ENCODE measurements at places on chromosomes 11 and 22.

GRCh38 chr11:11306855-11307254 is 46.2 kb downstream of the CSNK2A3 start:
- DNase-seq: no peak

- DNase-seq: peak; percentile 21
Measured at GRCh38 chr11:16293204-16293681, 63.1 kb downstream of the SOX6 start.

- DNase-seq: no peak
Measured at GRCh38 chr11:73048446-73048845, 93.7 kb downstream of the FCHSD2 start.

- DNase-seq: no peak
Measured at GRCh38 chr11:73258104-73259035, 13.8 kb upstream of the P2RY6 start.

GRCh38 chr11:18696638-18697225 is 1.8 kb upstream of the TMEM86A start:
- no peak for DNase-seq

GRCh38 chr11:110798201-110798900 is 86.1 kb upstream of the ARHGAP20 start:
- DNase-seq: no peak

GRCh38 chr11:101810546-101810945 is 104.3 kb upstream of the CEP126 start:
- DNase-seq: no peak

GRCh38 chr22:28973352-28973751 is 88.3 kb downstream of the C22orf31 start:
- DNase-seq: no peak

GRCh38 chr22:42346722-42347121 is 76.3 kb upstream of the TCF20 start:
- no peak for DNase-seq

DNA sequence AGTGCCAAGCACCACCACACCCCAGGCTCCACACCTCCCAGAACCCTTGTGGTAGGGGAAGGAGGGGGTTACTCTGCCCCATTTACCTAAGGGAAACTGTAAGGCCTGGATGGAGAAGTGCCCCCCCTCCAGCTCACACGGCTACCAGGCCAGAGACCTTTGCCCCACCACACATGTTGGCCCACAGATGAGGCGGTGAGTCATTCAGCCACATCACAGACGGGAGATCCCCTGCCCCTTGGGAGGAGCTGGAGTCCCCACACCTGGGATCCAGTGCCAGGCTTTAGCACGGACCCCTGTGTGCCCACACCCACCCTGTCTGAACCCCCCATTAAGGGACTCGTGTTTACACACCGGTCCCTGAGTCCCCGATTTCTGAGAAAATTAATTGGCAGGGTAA is 24.9 kb downstream of the CDKN1C start:
- DNase-seq: no peak

- DNase-seq: no peak
Measured at GRCh38 chr11:99522467-99523173, 501.9 kb downstream of the CNTN5 start.

DNA sequence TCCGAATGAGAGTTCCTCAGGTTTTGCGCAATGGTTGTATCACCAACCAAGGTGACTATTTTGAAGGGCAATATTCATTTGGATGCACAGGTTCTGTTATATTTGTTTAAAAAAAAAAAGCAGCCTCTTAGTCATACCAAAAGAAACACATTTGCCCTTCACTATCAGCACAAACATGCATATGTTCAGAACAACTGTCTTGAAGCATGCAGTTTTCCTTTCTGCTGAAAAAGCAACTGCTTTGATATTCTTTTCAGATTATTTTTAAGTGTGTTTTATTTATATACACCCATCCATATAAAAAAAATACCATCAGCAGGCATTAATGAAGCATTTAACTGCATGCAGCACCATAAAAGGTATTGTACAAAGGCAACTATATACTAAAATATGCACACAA is 67.8 kb downstream of the RBFOX2 start:
- no peak for DNase-seq

GRCh38 chr11:45109400-45109799 is 37.0 kb upstream of the PRDM11 start:
- no peak for DNase-seq

DNA sequence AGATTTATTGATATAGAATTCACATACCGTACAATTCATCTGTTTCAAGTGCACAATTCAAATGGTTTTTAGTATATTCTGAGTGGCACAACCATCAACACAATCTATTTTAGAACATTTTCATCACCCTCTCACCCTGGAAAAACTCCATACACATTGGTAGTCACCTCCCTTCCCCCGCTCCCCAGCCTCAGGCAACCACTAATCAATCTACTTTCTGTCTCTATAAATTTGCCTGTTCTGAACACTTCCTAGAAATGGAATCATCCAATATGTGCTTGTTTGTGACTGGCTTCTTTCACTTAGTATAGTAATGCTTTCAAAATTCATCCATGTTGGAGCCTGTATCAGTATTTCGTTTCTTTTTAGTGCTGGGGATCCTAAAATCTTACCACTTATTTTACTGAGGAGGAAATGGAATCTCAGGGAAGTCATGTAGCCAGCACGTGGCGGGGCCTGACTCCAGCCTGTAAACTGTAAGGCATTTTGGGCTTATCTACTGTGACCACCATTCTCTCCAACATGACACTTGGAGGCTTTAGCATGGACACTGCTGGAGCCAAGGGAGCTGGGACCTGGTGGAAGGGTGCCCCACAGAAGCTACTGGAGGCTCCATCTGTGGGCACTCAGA is 905 bp upstream of the UCP3 start:
- no peak for DNase-seq

DNA sequence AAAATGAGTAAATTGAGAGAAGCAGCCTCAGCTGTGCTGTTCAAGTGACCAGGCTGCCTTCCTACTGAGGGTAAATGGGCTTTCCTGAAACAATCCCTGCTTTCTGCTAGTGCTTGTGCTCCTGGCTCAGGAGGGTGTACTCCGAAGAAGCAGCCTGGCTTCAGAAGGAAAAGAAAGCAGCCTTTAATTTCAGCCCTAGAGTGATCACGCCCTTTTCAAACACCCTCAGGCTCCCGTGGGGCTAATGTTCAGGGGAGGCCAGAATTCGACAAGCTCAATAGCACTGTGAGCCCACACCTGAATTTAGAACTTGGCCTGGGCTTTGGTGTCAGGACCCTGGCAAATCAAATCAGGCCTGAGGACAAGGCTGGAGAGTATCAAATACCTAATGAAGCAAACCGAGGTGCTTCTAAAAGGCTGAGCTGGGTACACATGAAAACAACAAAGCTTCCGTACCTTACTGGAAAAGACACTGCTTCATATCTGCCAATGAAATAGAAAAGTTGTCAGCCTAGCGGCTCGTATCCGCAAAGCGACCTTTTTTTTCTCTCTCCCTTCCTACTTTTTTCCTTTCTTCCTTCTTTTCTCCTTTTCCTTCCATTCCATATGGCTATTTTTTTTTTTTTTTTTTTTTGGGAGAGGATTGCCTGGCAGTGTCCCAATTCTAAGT is 387.8 kb downstream of the SOX6 start:
- DNase-seq: peak; percentile 33

GRCh38 chr11:2362414-2362813 is 14.7 kb upstream of the CD81 start:
- no peak for DNase-seq

DNA sequence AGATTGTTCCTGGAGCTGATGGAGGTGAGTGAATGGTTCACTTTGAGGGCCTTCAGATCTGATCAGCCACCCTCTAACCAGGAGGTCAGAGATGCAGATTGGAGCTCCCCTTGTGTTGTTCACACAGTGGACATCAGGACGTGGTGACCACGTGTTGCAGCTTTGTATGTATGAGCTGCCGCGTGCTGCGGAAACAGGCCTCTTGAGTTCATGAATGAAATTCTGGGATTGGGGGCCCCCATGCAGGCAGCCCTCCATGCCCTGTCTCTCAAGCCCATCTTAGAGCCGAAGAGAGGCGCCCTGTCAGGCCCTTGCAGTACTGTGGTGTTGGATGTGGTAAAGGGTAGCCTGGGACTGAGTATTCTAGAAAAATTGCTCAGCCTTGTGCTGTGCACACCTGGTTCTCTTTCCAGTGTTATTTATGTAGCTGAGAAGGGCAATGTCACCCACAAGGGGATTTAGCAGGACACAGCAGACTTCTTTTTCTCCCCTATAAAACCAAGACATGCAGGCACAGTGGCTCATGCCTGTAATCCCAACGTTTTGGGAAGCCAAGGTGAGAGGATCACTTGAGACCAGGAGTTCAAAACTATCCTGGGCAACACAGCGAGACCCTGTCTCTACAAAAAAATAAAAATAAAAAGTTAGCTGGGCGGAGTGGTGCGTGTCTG is 64.9 kb downstream of the MED15 start:
- no peak for DNase-seq

GRCh38 chr11:132055296-132055695 is 684.9 kb downstream of the NTM start:
- peak; percentile 39 for DNase-seq

DNA sequence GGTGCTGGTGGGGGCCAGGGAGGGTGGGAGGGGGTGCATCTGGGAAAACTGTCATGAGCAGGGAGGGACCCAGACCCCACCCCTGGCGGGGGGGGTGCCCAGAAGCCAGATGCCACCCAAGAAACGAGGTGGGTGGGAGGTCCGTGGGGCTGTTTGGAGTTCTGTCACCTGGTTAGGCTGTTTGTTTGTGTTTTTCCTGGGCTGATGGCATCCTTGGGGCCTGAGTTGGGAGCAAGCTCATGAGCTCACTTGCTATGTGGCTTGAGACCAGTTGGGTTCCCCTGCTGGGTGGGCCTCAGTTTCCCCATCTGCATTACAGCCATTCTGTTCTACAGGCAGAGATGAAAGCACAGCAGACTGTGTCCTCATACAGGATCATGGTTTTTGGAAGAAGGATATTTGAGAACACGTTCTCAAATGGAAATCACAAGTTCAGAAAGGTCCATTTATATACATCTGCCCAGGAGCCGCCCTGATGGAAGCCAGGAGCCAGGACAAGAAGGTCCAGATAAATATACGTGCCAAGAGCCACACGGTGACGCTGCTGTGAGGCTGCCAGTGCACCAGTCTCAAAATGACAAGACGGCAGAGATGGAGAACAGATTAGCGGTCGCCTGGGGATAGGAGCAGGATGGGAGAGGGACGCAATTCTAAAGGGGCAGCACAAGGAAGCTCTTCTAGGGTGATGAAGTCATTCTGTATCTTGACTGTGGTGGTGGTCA is 312.9 kb downstream of the MN1 start:
- DNase-seq: no peak

DNA sequence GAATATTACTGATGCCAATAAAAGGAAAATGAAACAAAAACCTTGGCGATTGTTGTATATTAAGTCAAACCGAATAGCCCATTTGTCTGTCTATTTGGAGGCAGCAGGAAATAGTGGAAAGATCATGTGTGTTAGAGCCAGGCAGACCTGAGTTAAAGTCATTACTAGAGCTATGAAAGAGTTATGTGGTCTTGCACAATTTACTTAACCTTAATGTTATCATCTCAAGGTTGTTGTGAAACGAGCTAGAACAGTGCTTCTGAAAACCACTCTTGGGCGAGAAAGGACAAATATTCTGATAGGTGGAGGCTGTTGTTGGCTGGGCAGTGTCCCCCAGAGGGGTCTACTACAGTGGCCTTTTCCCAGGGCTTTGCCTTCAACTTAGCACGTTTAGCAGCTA is 60.0 kb upstream of the NUP160 start:
- DNase-seq: no peak

GRCh38 chr11:36156161-36156816 is 132.9 kb downstream of the COMMD9 start:
- DNase-seq: no peak

DNA sequence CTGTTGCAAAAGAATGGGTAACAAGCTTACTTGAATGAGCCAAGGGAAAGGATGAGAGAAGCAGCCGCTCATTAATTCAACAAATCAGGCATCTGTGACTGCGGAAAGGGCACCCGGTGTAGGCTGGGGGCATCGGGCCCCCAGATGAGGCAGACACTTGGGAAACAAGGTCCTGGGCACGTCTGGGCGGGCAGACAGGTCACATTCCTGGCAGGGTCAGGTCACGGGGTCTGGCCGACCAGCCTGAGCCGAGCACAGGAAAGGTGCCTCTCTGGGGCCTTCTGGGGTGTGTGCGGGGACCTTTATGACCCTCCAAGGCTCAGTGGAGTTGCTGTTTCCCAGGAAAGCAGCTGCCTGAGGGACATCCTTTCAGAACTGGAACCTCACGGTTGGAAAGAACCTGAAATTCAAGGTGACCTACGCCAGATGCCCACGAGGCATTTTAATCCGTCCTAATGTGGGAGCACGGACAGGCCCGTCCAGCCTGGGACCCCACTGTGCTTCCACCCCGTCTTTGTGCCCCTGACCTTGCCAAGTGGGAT is 57.1 kb downstream of the ST14 start:
- no peak for DNase-seq

DNA sequence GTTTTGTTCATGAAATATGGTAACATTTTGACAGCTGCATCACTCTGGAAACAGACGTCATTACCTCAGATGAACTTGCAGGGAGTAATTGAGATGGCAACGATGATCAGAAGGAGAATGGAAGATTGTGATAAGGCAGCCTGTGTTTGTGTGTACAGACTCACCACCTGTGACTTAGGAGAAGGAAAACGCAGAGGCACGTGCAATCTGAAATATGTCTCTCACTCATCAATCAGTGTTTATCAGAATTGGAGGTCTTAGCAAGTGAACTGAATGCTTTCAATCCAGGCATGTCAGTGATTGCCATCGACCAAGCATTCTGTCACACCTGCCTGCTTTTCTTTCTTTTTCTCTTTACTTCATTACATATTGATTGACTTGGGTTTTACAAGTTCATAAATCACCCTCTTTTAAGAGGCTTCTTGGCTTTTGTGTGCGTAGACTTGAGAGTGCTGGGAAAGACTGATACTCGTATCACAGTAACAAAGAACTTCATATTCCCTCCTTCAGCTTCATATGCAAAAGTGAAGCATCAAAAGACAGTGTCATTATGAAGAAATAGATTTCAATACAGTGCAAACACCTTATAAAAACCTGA is 24.6 kb downstream of the FAT3 start:
- DNase-seq: no peak

- no peak for DNase-seq
Measured at GRCh38 chr11:23181022-23181807, 320.9 kb upstream of the CCDC179 start.

- DNase-seq: no peak
Measured at GRCh38 chr22:24685531-24686190, 82.7 kb downstream of the GGT1 start.

- DNase-seq: no peak
Measured at GRCh38 chr11:32615422-32615821, 31.8 kb downstream of the EIF3M start.

- DNase-seq: no peak
Measured at GRCh38 chr11:86896441-86896841, 58.8 kb downstream of the FZD4 start.
